ENCODE measurements at places on chromosomes 2 and 18. TPM values are rescaled to one million over a fixed set of nuclear protein-coding genes. Genes with fewer than 3 reads are reported as not detected.

Gene NR4A2
- 4.9 TPM for total RNA-seq

Gene HOXD3
- not detected for total RNA-seq

Gene RAB6C
- total RNA-seq, result not detected

GRCh38 chr2:43759195-43759594 is 14.6 kb upstream of the DYNC2LI1 start:
- H3K27ac ChIP-seq, result peak overlapping the region; percentile 61
- peak; percentile 13 for DNase-seq
- peaks cover 23% of the 10 kb centered on the region for H3K4me1 ChIP-seq
- H3K36me3 ChIP-seq, result no peaks in the 10 kb centered on the region
- no peak overlapping the region for H3K4me3 ChIP-seq

DNA sequence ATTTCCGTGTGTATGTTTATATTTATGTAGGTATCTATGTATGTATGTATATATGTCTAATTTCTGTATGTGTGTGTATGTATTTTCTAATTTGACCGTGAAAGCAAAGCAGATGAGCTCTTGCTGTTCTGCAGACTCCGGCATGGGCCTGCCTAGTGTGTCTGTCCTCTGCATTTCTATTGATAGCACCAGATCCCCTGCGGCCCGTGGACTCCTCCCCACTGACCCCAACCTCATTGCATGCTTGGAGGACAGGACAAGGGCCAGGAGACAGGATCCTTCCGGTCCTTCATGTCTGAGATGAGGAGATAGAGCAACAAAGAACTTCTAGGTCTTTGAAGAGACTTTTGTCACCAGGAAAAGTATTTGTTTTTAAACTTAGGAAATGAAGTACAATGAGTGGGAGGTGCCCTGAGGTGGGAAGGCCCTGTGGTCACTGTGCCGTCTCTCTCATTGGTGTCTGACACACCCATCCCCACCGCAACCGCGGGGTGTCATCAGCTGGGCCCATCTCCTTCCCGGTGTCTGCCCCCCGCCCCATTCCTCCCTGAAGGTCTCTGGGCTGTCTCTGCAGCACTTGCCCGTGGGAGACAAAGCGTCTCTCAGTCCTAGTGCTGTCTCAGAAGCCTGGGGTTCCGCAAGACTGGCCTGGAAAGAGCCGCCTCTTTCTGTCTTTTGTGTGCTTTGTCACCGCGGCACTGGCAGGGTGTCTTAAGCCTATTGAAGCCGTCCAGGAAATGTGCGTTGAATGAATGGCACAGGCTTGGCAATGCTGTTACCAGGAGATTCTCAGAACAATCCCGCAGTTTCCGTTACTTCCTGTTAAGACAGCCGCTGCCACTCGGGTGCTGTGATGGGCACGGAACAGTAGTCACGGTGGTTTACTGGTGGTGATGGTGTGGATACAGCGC is 216.4 kb downstream of the AGAP1 start:
- peak overlapping the region; percentile 97 for H3K27ac ChIP-seq
- peak overlapping the region; percentile 62 for H3K4me3 ChIP-seq
- H3K27me3 ChIP-seq, result no peaks in the 10 kb centered on the region
- DNase-seq, result peak; percentile 21
- H3K4me1 ChIP-seq, result peaks cover 57% of the 10 kb centered on the region
- H3K36me3 ChIP-seq, result peaks cover 38% of the 10 kb centered on the region

DNA sequence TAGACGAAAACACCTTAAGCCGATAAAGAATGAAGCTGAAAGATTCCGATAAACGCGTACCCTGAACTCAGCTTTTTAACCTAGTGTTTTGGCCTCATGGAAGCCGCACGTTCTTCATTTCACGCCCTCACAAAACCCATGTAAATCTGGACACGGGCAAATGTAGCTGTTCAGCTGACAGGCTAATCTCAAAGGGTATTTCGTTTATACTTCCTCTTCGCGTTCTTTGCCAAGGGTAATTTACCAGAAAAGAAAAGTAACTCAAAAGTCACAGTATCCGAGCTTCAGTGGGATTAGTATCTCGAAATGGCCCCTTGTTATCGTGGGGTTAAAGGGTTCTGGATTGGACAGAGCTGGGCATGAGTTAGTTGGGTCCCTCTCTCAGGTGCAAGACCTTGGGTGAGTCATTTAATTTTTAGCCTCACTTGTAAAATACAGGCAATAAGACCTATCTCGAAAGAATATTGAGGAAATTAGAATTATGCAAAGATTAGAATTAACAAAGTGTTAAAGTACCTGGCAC is 22.0 kb upstream of the STPG4 start:
- peaks cover 52% of the 10 kb centered on the region for H3K36me3 ChIP-seq
- H3K27ac ChIP-seq, result peak overlapping the region; percentile 99
- H3K4me3 ChIP-seq, result peak overlapping the region; percentile 100
- H3K4me1 ChIP-seq, result peaks cover 17% of the 10 kb centered on the region

All from Calu3 (cell line).